ENCODE measurements at places on chromosomes 7 and 10.

- DNase-seq, result no peak
These were observed 4.4 kb upstream of the SCD start for GRCh38 chr10:100342627-100342972.

DNA sequence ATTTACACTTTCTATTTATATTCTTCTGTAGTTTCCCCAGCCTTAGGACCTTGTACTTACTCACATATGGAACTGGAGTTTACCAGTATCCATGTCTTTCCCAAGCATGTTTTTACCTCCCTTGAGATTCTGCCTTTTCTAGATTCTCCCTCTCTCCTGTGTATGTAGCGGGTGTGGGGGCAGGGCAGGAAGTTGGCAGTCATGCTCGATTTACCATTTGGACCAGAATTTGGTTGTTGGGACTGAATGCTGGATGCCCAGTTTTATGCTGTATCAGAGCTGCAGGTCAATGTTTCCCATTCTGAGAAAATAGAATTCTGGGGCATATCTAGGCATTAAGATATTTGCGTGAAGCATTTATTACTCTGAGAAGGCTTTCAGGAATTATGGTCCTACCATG is 14.2 kb downstream of the INPP5F start:
- DNase-seq, result no peak

DNA sequence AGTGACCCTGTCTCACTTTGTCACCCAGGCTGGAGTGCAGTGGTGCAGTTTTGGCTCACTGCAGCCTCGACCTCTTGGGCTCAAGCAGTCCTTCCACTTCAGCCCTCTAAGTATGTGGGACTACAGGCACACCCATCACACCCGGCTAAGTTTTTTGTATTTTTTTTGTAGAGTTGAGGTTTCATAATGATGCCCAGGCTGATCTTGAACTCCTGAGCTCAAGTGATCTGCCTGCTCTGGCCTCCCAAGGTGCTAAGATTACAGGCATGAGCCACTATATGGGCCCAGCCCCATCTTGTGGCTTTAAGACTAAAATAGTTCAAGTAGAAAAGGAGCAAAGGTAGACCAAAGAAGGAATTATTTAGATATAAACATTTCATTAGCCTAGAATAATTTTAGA is 65.5 kb downstream of the MLLT10 start:
- no peak for DNase-seq

GRCh38 chr7:23404546-23405239 is 65.6 kb downstream of the IGF2BP3 start:
- DNase-seq, result no peak

DNA sequence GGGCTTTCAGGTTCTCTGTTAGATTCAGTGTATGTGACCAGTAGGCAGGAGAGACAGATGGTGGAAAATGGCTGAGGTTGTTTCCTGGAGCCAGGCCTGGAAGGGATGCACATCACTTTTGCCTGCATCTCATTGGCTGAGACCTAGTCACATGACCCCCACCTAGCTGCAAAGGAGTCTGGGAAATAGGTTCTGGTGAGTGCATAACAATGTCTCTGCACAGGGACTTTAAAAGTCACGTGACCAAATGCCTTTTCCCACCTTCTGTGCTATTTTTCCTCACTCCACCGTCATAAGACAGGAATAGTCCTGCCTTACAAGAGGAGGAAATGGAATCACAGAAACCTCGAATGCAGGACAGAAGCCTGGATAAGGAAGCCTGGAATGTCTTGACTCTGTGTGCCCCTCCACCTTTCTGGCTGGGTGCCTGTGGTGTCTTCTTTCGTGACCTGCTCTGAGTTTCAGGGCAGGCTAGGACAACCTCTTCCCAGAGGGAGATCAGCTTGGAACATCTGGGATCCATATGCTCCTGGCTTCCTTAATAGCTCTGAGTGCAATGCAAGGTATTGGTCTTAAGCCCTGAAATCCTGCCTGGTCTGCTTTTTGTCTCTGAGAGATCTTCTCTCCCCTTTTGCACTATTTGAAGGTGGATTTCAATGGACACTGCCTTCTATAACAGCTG is 139.9 kb upstream of the ZNF438 start:
- no peak for DNase-seq

DNA sequence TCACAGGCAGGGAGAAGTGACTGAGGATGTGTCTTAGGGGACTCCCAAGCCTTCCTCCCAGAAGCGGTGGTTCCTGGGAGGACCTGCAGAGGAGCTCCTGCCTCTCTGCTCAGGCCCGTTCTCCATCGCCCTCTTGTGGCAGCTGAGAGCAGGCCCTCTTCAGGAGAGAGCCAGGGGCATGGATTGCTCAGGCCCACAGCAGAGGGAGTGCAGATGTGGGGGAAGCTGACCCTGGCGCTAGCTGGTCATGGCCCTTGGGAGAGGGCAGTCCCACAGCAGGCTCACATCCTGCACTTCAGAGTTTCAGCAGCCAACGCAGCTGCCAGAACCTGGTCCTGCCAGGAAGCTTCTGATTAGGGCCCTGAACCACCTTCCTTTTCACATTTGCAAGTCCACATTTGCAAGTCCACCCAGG is 94.8 kb upstream of the TARP start:
- DNase-seq, result no peak

Data from GM12892 (cell line).